ENCODE measurements at places on chromosomes 5 and 9.

DNA sequence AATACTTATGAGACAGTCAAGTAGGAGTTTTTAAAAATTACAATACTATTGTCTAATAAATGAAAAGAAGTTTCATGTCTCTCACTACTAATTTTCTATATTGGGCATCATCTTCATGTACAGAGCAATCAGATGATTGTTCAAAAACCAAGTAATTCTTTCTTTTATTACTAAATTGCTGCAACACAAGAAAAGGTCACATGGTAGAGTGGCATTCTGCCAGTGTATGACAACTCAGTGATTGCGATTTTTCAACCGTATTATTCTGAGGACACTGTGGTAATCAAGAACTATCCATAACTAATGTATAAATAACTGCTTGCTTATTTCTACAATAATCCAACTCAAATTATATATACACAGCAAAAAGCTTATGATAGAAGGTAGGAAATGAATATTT, 96.7 kb upstream of the GRHPR start:
- H3K4me3 ChIP-seq, result no peak overlapping the region
- peaks cover 2% of the 10 kb centered on the region for H3K36me3 ChIP-seq
- no peak overlapping the region for H3K27ac ChIP-seq
- no peaks in the 10 kb centered on the region for H3K4me1 ChIP-seq
- no peak for DNase-seq

- peaks cover 7% of the 10 kb centered on the region for H3K36me3 ChIP-seq
- DNase-seq, result no peak
- no peak overlapping the region for H3K4me3 ChIP-seq
- no peak overlapping the region for H3K27ac ChIP-seq
- H3K27me3 ChIP-seq, result no peaks in the 10 kb centered on the region
Measured at GRCh38 chr5:109748546-109748945, 58.8 kb downstream of the MAN2A1 start.

GRCh38 chr5:181282874-181283273, 21.9 kb upstream of the TRIM52 start:
- H3K36me3 ChIP-seq, result no peaks in the 10 kb centered on the region
- no peaks in the 10 kb centered on the region for H3K4me1 ChIP-seq
- H3K27ac ChIP-seq, result no peak overlapping the region
- H3K4me3 ChIP-seq, result no peak overlapping the region
- peak; percentile 38 for DNase-seq

DNA sequence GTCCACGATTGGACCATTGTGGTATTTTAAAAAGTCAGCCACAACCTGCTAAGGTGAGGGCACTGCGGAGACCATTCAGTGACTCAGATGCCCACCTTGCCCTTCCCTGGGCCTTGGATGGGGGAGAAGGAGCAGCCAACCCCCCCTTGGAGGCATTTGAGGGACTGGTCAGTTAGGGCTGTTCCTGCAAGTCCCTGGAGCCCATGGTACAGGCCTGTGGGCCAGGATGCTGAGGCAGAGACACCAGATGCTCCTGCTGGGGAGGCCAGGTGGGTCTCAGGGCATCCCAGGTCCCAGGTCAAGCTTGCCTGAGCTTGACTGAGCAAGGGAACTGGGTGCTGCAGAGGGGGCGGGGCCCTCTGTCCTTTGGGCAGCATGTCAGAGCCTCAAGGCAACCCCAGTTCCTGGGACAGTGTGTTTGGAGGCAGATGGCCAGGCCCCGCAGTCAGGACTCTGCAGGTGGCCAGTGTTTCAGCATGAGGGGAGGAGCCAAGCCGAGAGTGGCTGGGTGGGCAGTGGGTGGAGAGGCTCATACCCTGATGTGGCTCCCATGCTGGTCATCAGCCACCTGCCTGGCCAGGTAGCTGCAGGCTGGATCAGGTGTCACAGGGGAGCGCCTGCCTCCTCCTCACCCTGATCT, 27.5 kb downstream of the SLC6A3 start:
- H3K27ac ChIP-seq, result no peak overlapping the region
- H3K27me3 ChIP-seq, result no peaks in the 10 kb centered on the region
- DNase-seq, result no peak

DNA sequence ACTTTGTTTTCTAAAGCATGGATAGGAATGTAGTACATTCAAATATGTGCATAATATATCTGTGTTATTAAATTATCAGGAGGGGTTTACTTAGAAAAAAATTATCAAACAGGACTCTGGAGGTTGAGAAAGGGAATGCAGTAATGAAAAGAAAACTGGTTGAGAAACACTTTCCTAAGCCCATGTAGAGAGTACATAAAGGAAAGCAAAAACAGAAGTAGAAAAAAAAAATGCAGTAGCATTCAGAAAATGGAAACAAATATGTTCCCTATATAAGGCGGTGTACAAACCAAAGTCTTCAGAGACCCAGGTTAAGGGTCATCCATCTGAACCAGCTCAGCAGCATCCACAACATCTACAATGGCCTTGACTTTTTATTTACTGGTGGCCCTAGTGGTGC, at the start of gene IFNA8:
Gene IFNA8, plus strand, starts transcription at position 301 of the 400 bp plus-strand sequence. Its CDS starts 60 bp downstream, at position 361.
- peaks cover 59% of the 10 kb centered on the region for H3K27me3 ChIP-seq
- no peak within 1 kb of the TSS for H3K4me3 ChIP-seq

DNA sequence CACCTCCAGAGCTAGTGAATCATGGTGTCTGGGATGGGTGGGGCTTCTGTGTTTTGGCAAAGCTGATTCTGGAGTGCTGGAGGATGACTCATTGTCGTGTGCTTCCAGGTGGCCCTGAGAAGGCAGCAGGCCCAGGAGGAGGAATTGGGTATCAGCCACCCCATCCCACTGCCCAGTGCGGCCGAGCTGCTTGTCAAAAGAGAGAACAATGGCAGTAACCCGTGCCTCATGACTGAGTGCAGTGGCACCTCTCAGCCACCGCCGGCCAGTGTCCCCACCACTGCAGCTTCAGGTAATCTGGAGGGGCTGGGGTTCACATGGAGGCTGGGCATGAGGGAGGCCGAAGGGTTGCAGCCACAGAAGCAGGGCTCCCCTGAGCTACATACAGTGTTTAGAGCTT, 5.4 kb downstream of the DMRT1 start:
- H3K36me3 ChIP-seq, result no peaks in the 10 kb centered on the region
- H3K4me3 ChIP-seq, result no peak overlapping the region

GRCh38 chr5:177111720-177112394, 21.7 kb upstream of the NSD1 start:
- peaks cover 16% of the 10 kb centered on the region for H3K4me1 ChIP-seq
- H3K27ac ChIP-seq, result no peak overlapping the region
- no peaks in the 10 kb centered on the region for H3K36me3 ChIP-seq
- peak; percentile 89 for DNase-seq
- H3K4me3 ChIP-seq, result no peak overlapping the region

DNA sequence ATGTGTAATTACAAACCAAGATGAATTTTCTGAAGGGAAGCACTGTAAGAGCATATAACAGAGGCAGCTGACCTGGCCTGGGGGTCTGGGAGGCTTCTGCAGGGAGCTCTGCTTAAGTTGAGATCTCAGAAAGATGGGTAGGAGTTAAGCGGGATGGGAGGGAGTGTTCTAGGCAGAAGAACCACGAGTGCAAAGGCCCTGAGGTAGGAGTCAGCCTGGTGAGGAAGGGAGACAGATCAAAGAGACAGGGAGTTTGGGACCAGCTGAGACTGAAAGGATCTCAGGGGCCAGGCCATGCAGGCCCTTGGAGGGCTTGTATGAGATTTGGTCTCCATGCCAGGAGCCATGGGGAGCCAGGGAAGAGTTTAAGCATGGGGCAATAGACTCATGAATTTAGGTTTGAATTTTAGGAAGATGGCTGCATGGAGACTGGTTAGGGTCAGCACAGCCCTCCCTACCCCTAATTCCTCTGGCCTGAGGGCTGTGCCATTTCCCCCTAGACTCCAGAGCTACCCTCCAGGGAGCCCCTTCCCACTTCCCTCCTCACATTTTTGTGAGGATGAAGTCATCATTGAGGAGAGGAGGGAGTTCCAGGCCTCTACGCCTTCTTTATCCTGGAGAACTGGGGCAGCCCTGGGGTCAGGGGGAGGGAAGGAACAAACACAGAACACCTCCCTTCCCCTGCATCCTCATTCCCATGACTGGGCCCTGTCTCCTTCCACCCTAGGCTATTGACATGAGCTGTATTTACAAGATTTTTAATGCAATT, 4.8 kb upstream of the ARAP3 start:
- H3K36me3 ChIP-seq, result no peaks in the 10 kb centered on the region
- peaks cover 28% of the 10 kb centered on the region for H3K4me1 ChIP-seq
- peaks cover 20% of the 10 kb centered on the region for H3K27me3 ChIP-seq
- no peak overlapping the region for H3K4me3 ChIP-seq
- H3K27ac ChIP-seq, result no peak overlapping the region
- no peak for DNase-seq

GRCh38 chr5:14684757-14685156, 20.2 kb downstream of the OTULIN start:
- no peak overlapping the region for H3K27ac ChIP-seq
- no peaks in the 10 kb centered on the region for H3K27me3 ChIP-seq
- peaks cover 18% of the 10 kb centered on the region for H3K4me1 ChIP-seq
- H3K36me3 ChIP-seq, result peaks cover 69% of the 10 kb centered on the region
- H3K4me3 ChIP-seq, result no peak overlapping the region

GRCh38 chr9:87280421-87280820, 217.2 kb upstream of the DAPK1 start:
- DNase-seq, result no peak
- no peaks in the 10 kb centered on the region for H3K36me3 ChIP-seq
- no peak overlapping the region for H3K4me3 ChIP-seq
- H3K27ac ChIP-seq, result no peak overlapping the region
- peaks cover 2% of the 10 kb centered on the region for H3K27me3 ChIP-seq

GRCh38 chr5:30600892-30601291, 592.6 kb upstream of the CDH6 start:
- no peaks in the 10 kb centered on the region for H3K27me3 ChIP-seq
- no peaks in the 10 kb centered on the region for H3K4me1 ChIP-seq
- H3K4me3 ChIP-seq, result no peak overlapping the region
- H3K27ac ChIP-seq, result no peak overlapping the region
- DNase-seq, result no peak

DNA sequence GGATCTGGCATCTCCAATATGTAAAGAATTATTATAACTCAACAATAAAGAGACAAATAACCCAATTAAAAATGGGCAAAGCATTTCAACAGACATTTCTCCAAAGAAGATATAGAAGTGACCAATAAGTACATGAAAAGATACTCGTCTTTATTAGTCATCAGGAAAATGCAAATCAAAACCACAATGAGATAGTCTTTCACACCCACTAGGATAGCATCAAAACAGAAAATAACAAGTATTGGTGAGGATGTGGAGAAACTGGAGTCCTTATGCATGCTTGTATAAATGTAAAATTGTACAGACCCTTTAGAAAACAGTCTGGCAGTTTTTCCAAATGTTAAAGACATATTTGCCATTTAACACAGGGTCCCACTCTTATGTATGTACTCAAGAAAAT, 39.1 kb upstream of the ITGA1 start:
- H3K4me3 ChIP-seq, result no peak overlapping the region
- H3K27ac ChIP-seq, result peak overlapping the region; percentile 25
- H3K27me3 ChIP-seq, result peaks cover 7% of the 10 kb centered on the region
- H3K36me3 ChIP-seq, result peaks cover 2% of the 10 kb centered on the region
- peaks cover 39% of the 10 kb centered on the region for H3K4me1 ChIP-seq
- DNase-seq, result no peak

DNA sequence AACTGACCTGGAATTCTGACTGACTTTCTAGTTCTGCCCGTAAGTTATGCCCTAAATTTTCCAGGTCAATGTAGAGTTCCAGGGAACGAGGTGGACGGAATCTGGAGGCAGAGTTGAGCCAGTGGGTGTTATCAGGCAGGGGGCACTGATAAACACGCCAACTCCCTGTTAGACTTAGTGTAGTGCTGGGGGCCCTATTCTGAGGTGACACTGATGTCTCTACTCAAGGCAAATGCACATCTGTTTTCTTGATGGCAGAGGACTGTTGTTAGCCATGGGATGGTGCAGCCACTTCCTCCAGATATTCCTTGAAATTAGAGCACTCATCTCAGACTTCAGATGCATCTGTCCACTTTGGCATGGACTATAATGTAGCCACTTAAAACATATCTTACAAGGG, 83.5 kb downstream of the C9orf152 start:
- H3K4me1 ChIP-seq, result peaks cover 32% of the 10 kb centered on the region
- no peak for DNase-seq
- H3K27ac ChIP-seq, result no peak overlapping the region
- no peaks in the 10 kb centered on the region for H3K36me3 ChIP-seq
- no peaks in the 10 kb centered on the region for H3K27me3 ChIP-seq
- no peak overlapping the region for H3K4me3 ChIP-seq

GRCh38 chr9:86718388-86719049, 228.8 kb downstream of the GAS1 start:
- no peak overlapping the region for H3K4me3 ChIP-seq
- H3K4me1 ChIP-seq, result no peaks in the 10 kb centered on the region
- peaks cover 2% of the 10 kb centered on the region for H3K27me3 ChIP-seq
- no peak overlapping the region for H3K27ac ChIP-seq
- no peaks in the 10 kb centered on the region for H3K36me3 ChIP-seq

GRCh38 chr9:94921092-94921471, 194.6 kb downstream of the AOPEP start:
- no peaks in the 10 kb centered on the region for H3K27me3 ChIP-seq
- H3K27ac ChIP-seq, result no peak overlapping the region
- no peaks in the 10 kb centered on the region for H3K36me3 ChIP-seq
- no peak overlapping the region for H3K4me3 ChIP-seq
- no peaks in the 10 kb centered on the region for H3K4me1 ChIP-seq

- peak; percentile 28 for DNase-seq
- no peak overlapping the region for H3K27ac ChIP-seq
- H3K4me3 ChIP-seq, result no peak overlapping the region
- H3K36me3 ChIP-seq, result no peaks in the 10 kb centered on the region
Measured at GRCh38 chr9:112531666-112532282, 45.1 kb downstream of the KIAA1958 start.

DNA sequence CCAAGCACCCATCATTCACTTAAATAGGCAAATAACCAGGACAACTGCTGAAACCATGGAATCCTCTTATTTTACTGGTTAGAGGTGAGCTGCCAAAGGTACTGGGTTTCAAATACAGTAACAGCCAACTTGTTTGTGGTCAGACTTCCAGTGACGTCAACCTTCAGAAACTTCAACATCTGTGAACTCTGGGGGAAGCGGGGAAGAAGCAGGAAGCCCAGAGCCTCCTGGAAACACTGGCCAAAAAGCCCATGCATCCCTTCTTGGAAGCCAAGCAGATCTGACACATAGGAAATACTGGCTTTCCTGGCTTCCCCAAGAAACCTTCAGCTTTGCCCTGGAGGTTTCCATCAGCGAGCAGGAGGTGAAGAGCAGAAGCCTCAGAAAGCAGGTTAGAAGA, 4.9 kb upstream of the FRRS1L start:
- peaks cover 39% of the 10 kb centered on the region for H3K27me3 ChIP-seq
- H3K36me3 ChIP-seq, result no peaks in the 10 kb centered on the region
- DNase-seq, result no peak
- peaks cover 2% of the 10 kb centered on the region for H3K4me1 ChIP-seq
- H3K4me3 ChIP-seq, result no peak overlapping the region

Measured in activated CD4-positive, alpha-beta T cell treated with anti-CD3 and anti-CD28 coated beads, Interleukin-2, amount 10 ng/mL, durations not matched to agents 24 days and 14 days (primary cell).